ENCODE measurements at places on chromosomes 4 and X.

DNA sequence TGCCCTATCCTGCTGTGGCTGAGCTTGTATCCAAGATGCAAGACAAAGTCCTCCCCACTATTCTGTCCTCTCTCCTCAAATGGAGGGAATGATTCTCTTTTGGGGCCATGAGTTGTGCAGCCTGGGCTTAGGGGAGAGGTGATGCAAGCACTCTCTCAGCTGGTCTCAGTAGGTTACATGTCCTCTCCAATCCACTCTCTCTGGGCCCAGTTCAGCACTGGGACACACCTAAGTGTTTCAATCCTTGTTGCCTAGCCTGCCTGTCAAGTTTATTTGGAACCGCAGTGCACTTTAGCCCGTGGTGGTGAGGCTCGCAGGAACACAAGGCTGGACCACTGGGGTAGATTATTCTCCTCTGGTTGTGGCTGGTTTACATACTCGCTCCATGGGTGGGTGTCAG, 23.8 kb upstream of the TMPRSS11D start:
- no peak for DNase-seq

- no peak for DNase-seq
Observed at GRCh38 chrX:119970574-119970973, 27.0 kb upstream of the NKAP start.

GRCh38 chr4:115249808-115250207, 136.4 kb upstream of the NDST4 start:
- no peak for DNase-seq

GRCh38 chr4:121741751-121742150, 23.2 kb downstream of the SMIM43 start:
- DNase-seq, result no peak

- DNase-seq, result no peak
Observed at GRCh38 chrX:65697915-65698796, 30.7 kb downstream of the MSN start.

GRCh38 chr4:8528713-8529112, 51.5 kb upstream of the GPR78 start:
- no peak for DNase-seq

DNA sequence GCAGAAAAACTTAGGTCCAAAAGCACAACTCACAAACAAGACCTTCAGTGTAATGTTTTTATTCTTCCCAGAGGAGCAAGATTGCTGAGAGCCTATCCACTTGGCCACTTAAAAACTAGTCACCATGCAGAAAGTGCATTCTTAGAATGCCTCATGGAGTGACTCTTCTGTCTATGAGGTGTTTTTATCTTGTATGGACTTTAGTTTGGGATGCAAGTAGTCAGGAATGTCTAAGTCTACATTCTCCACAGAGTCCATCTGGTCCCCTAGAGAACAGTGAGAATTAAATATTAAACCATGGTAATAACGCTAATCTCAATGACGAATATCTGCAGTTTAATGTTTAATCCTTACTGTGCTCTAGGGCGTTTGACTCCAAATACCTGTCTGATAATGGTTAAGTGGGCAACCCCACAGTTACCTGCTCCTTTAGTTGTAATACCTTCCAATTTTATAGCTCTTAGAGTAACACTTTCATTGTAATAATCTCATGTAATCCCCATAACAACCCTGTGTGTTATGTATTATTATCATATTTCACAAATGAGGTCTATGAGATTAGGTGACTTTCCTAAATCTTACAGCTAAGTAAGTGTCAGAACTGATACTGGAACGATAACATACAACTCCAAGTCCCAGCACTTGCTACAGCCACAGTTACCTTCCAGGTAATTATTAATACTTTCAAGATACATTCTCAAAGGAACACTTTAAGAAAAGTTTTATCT, 235.6 kb upstream of the JADE1 start:
- DNase-seq, result no peak

Data from retina (tissue), 1 donor.